ENCODE measurements at places on chromosomes 6 and 20.

GRCh38 chr20:62760856-62761758 lies 35.2 kb upstream of the MRGBP start:
- no peak for DNase-seq

GRCh38 chr6:44202972-44203750 lies 13.6 kb upstream of the MYMX start:
- DNase-seq = no peak

DNA sequence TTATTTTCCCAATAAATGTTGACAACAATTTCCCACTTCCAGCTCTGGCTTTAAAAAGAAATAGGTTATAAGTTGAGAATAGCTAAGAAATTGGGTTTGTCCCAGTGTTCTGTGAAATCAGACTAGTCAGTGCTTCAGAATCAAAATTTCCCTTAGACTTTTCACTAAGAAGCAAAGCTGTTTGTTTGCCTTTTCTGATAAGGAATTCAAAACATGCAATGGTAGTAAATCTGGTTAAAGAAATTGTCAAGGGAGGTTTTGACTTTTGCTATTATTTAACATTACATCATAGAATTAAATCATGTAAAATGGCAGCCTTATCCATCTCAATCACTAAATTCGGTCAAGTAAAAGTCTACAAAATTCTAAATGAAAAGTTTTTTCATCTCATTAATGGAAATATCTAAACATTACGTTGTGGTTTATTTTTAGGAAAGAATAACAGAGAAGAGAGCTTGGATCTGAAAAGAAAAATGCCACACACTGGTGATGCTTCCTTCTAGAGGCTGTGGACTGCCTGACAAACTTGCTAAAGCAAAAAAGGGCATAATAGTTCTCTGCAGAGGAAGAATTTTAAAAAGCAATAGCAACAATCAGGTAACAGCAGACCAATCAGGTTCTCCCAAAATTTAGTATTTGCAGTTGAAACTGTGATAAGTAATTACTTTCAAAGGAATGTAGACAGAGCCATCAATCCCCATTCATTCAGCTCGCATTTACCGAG lies 36.4 kb downstream of the PLAGL1 start:
- no peak for DNase-seq

- peak; percentile 95 for DNase-seq
Observed at GRCh38 chr20:50144362-50144761, 9.2 kb downstream of the PEDS1 start.

- DNase-seq = no peak
Observed at GRCh38 chr6:148998704-148999103, 251.9 kb downstream of the UST start.

DNA sequence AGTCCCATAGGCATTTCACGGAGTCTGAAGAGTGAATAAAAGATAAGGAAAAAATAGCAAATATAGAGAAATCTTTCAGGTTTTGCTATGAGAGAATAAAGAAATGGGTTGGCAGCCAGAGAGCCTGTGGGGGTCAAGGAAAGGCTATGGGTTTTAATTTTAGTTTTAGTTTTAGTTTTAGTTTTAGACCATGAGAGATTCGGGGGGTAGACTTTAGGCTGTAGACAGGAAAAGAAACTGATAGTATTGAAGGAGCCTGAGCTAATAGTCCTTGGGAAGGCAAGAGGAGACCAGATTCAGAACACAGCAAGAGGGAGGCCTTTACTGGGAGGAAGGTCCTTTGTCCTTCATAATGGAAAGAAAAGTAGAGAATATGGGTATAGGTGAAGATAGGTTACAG lies 19.3 kb downstream of the DOP1A start:
- no peak for DNase-seq
